Head of caudate nucleus (tissue), 42 donors: ENCODE measurements at places on chromosomes 5 and 9.

DNA sequence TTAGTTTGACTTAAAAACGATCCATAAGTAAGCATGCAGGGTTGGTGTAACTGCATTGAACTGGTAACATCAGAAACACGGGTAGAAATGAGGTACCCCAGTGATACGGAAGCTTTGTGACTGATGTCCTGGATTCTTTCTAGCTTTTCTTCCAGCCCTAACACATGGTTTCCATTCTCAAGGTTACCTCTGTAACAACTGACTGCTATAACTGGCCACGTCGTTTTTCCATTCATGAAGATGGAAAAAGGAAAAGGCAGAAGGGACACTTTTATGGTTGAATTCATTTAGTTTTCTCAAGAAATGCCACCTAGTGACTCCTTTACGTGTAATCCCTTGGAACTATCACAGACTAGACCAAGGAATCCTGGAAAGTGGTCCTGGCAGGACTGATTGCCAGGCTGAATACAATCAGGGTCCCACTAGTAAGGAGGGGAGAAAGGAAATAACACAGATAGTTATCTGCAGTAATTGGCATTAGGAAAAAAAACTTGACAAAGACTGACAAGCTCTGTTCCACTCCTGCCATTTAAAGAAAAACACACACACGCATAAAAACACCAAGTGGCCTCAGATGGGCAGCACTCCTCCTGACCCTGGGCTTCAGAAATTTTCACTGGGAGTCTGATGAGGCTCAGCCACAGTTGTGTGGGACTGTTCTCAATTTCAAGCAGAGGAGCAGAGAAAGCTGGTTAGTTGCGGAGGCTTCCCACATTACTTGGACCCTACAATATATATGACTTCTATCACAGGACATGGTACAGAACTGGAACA is 77.5 kb upstream of the ZNF169 start:
- DNase-seq, result no peak

- DNase-seq, result no peak
Observed at GRCh38 chr5:149567226-149567625, 14.1 kb upstream of the ARHGEF37 start.

DNA sequence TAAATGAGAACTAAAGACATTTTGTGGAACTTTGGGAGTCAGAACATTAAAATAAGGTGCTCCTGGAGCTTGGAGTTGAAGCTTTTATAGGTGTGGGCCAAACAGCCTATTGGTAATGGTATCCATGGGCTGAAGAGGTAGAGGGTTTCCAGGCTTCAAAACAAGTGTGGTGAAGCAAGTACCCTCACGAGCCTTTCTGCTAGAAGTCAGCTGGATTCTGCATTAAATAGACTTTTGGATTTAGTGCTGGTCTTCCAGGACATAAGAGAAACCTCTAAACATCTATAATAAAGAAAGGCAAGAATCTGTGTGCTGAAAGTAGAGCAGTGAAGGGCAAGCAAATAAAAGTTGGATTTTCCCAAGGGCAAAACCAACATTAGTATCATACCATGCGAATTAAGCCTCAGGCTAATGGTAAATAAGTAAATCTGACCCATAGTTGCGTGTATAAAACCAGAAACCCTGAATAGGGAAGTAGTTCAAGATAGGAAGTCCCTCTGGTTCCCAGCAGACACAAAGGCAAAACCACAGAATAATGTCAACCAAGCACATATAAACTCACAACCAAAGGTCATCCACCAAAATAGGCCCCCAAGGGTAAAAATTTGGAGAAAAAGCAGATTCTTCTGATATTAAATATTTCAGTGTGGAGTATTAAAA is 306.3 kb downstream of the TLE4 start:
- no peak for DNase-seq

DNA sequence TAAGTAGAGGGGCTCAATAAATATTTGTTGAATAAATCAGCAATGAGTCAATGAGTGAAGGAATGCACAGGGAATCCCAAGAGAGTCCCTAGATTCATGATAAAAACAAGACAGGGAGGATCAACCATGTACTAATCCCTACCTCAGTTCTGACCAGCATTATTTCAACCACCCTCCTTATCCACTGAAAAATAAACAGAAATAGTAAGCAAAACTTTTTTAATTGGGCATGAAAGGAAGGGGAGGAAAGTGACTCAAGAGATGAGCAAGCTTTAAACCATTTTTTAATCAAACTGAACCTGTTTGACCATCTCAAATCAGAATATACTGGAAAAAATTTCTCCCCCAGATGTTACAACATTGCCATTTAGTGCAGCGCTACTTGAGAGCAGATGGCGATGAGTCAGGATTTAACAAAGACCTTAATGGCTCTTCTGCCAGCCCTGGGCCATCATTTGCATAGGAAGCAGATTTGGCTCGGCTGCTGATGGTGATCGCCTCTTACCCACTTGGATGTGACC is 194.8 kb upstream of the SLC30A5 start:
- DNase-seq, result no peak

GRCh38 chr5:96714450-96714849 is 52.3 kb downstream of the CAST start:
- no peak for DNase-seq

DNA sequence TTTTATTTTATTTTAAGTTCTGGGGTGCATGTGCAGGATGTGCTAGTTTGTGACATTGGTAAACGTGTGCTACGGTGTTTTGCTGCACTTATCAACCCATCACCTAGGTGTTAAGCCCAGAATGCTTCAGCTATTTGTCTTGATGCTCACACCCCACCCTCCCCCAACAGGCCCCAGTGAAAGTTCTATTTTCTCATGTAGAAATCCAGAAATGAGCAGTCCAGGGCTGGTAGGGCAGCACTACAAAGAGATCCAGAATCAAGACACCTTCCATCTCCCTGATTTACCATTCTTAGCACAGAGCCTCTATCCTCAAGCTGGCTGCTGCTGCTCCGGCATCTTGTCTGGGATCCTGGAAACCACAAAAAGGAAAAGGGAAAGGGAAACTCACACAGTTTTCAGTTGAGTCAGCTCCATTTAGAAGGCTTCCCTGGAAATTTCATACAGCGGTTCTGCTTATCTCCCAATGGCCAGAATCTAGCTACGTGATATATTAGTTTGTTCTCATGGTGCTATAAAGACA is 85.4 kb upstream of the SMARCA2 start:
- no peak for DNase-seq

DNA sequence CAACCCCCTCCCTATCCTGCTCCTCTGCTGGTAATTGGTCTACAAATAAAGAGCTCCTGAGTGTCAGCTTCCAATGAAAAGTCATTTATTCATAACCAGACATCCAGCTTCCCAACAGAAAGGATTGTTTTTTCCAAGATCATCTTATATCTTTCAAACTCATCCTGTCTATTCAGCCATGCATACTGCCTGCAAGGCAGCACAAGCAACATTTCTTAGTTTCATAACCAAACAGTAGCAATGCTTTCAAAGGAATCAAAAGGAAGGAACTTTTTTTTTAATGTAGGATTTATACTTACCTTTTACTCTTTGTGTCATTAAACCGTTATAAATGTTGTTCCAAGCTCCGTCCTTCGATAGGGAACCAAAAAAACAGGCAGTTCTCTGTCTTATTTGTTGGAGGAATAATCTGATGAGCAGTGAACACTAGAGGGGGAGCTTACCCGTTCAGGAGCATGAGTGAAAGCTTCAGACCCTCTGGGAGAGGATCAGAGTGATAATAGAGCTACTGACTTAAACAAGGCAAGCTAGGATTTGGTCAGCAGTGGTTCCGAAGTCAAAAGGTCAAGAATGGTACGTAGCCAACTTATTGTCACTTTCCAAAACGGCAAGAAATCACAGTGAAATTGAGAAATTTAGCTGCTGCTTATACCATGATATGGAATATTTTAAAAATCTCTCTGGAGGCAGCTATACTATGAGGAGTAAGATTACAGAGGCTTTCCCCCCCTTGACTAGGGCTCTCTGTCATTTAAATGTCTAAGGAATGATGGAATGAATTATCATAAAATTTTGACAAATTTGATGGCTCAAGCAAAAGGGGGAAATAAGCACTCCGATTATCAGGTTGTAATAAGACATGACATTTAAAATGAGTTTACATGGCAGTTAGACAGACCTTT is 892.9 kb downstream of the NR2F1-AS1 start:
- no peak for DNase-seq

- DNase-seq, result no peak
Observed at GRCh38 chr5:41921874-41922273, 3.2 kb upstream of the FBXO4 start.

DNA sequence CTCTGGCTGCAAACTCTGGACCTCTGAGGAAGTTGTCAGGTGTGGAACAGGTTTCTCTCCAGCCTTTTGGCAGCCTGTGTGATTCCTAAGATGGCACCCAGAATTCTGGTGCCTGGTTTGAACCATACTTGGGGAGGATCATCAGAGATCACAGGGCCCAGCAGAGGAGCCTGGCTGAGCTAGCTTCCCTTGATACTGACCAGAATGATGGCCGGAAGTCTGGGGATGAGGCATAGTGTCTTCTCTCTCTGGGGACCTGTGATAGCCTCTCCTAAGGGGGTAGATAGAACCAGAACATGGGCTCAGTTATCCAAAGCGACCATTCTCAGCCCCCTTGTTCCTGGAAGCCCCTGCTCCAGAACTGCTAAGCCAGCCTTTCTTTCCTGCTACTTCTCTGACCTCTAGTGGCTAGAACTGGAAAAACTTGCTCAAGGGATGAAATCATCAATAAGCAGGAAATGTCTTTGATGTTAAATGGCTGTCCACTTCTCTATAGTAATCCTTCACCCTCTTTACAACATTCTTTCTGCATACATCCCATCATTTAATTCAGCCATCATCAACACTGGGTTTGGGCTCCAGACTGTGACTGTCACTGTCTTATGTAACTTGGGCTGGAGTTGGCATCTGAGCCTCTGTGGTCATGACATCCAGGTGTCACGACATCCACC is 55.1 kb downstream of the C9orf152 start:
- DNase-seq, result no peak

DNA sequence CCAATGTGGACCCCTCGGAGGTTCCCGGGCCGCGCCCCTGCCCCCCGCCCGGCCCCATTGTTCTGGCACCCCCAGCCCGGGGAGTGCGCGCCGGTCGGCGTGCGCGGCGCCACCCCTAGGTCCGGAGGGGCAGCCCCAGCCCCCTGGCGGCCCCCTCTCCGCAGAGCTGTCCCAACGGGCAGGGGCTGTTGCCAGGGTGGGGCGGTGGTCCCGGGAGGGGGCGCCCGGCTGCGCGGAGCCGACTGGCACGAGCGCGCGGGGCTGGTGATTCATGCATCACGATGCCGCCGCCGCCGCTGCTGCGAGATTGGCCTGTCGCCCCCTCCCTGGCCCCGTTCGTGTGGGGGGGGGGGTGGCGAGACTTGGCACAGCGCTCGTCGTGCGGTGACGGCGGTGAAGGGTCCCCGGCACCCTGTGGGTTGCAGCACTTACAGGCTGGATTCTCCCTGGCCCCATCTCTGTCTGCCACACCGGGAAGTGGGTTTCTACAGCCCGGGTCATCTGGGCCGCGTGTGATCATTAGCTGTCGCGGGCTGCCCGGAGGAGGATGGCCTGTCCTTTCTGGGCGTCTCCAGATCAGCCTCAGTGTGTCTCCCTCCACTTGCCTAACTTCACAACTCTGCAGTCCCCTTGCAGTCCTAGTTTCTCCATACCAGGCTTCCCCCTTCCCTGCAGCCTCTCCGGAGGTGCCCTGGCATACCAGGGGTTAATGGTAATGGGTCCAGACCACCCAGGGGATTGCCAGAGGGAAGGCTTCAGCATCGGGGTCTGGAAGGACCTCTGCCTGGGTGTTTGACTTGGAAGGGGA is 858 bp downstream of the NCS1 start:
- peak; percentile 76 for DNase-seq

GRCh38 chr9:86990290-86990689 is 43.0 kb upstream of the GAS1 start:
- DNase-seq, result no peak
